ENCODE measurements at places on chromosomes 5 and 9.

- DNase-seq: no peak
Measured at GRCh38 chr5:132388244-132389050, 18.9 kb downstream of the SLC22A5 start.

- no peak for DNase-seq
Measured at GRCh38 chr5:1208743-1209488, 7.5 kb downstream of the SLC6A19 start.

DNA sequence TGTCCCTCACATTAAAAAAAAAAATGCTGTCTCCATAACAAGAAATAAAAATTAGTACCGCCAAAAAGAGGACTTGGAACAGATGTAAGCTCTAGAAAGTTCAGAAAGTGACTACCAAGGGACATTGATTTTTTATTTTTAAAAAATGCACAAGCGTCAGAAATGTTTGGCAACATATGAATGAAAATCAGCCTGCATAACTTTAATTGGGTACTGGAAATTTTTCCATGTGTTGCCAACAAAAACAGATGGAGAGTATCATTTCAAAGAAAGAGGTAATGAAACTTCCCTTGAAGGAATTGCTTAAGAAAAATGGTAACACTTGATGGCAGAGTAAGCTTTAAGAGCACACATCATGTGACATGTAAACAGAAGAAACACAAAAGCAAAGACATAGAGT is 47.2 kb downstream of the OR2K2 start:
- no peak for DNase-seq

- DNase-seq: peak; percentile 57
Measured at GRCh38 chr9:133403766-133404453, 13.9 kb downstream of the REXO4 start.

DNA sequence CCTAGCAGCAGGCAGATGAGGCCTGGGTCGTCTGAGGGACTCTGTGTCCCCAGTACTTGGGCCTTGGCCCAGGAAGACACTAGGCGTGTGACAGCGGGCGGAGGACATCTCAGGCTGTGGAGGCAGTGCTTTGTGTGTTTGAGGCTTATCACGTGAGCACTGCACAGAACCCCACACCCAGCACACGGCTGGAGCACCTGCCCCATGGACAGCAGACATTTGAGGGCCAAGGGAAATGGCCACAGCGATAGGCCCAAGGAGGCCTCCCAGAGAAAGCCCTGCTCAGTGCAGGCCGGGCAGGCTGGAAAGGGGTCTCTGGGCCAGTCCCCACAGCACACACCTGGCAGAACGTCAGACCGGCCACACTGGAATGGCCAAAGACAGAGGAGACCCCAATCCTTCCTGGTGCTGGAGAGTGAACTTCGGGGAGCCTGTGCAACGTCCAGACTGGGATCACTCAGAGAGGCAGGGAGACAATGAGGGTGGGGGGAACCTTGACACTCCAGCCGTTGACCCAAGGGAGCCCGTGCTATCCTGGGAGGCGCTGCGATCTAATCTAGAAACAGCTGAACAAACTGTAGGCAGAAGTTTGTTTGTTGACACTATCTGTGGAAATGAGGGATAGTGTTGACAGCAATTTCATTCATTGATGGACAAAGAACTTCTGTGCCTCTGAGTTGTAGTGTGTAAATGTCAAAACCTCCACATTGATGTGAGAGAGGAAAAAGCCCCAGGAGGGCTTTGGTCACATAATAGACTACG is 19.6 kb upstream of the FLT4 start:
- no peak for DNase-seq

GRCh38 chr5:12910641-12911040 is 1006.4 kb upstream of the CTNND2 start:
- no peak for DNase-seq

GRCh38 chr9:35027860-35028259 is 38.3 kb downstream of the DNAJB5 start:
- no peak for DNase-seq

GRCh38 chr5:84274585-84275468 is 109.9 kb downstream of the EDIL3 start:
- DNase-seq: no peak

GRCh38 chr5:149754172-149754880 is 24.2 kb downstream of the PPARGC1B start:
- no peak for DNase-seq

DNA sequence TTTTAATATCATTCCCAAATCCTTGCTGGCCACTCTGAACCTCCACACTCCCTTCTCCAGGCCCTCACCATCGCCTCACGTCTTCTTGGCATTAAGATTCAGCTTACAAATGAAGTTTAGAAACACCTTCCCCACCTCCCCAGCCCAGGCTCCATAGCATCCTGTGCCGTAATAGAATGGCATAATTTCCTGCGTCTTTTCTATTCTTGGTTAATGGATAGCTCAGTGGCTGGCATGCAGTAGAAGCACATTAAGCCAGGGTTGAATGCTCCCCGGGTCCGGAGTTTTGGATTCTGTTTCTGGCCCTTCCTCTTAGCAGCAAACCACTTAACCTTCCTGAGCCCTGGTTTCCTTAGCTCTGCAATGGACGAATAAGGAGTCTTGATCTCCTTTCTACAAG is 13.8 kb downstream of the WWC1 start:
- DNase-seq: no peak

DNA sequence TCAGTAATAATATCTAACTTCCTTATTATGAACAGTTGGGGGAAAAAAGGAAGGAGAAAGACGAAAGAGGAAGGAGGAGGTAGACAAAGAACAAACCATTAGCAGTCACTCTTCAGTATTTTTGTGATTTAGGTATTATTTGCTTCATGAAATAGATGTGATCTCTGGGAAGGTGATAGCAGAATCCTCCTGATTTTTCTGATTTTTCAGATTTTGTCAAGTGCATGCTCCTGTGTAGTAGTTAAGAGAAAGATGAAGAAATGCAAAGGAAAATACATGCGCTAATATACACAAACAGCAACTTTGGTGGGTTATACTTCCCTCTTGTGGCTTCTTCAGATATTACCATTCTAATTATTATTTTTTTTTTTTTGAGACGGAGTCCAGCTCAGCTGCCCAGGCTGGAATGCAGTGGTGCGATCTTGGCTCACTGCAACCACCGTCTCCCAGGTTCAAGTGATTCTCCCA is 31.6 kb downstream of the LMNB1 start:
- DNase-seq: no peak

- DNase-seq: no peak
Measured at GRCh38 chr9:95509851-95510708, 6.7 kb downstream of the PTCH1 start.

DNA sequence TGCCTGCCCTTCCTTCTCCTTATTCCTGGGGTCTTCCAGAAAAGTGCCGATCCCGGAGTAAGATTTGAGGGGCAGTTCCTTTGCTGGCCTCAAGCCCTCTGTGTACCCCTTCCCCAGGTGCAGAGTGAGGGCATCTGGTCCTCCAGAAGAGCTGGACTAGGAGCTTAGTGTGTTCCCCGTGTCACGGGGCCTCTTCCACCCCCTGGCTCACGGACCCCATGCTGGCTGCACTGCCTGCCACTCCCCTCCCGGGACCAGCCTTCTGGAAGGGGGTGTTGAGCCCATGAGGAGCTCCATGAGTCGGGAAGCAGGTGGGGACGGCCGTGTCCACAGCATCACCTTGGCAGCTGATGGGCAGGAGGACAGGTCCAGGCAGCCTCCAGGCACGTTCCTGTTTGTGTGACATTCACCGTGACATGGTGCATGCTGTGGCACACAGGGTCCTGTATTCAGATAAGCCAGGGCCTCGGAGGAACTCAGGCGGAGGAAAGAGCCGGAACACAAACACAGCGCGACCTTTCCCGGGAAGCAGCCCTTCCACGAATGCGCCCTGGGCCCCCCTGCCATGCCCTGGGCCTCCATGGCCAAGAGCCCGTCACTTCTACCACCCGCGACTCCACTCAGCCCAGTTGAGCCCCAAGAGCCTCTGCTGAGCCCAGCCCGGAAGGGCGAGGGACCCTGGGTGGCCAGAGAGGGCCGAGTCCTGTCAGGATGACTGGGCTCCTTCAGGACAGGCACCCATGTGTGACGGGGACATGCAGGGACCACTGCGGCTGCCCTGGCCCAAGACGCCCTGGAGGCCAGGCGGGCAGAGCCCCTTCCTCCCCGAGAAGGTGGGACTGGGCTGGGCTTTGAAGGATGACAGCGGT is 5.9 kb upstream of the LCN1 start:
- no peak for DNase-seq

DNA sequence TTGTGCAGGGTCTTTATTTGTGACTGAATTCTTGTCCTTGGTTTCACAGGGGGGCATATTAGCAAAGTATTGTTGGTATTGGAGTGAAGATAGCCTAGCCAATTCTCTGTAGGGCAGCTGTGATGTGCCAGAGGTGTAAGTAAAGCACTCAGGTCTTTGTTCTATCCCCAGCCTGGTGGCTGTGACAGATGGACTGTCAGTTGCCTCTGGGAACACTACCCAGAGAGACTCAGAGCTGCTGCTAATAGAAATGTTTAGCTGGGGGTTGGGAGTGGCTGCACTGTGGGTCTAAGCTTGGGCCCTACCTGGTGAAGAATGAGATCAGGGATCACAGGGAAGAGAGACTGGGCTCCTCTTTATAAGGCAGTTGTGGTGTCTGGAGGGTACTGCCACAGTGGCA is 1006.5 kb upstream of the TYRP1 start:
- DNase-seq: no peak

DNA sequence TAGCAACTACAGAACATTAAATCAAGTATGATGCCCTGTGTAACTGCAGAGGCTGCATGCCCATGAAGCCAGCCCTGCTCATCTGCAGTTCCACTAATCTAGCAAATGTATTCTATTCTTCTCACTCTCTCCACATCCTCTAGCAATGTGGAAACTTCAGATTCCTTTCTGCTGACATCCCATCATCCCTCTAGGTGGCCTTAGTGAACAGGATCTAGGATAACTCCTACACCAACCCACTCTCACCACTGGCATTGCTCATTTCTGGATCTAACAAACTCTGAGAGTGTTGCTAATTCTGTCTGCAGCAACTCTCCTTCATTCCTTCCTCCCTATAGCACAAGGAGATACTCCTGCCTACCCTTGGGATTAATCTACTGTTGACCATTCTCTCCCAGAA is 80.8 kb downstream of the FAM81B start:
- DNase-seq: no peak

DNA sequence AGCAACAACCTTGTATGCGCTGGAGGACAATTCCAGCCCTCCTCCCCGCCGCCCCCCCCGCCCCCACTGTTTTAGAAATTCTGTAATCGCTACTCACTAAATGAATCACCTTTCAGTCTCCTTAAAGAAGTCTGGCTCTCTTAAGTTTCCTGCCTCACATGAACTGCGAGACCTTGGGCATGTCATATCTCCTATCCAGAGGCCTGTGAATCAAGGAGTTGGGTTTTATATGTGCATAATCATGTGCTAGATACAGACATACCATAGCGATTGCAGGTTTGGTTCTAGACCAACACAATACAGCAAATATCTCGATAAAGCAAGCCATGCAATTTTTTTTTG is 337 bp upstream of the DMAC1 start:
- no peak for DNase-seq

DNA sequence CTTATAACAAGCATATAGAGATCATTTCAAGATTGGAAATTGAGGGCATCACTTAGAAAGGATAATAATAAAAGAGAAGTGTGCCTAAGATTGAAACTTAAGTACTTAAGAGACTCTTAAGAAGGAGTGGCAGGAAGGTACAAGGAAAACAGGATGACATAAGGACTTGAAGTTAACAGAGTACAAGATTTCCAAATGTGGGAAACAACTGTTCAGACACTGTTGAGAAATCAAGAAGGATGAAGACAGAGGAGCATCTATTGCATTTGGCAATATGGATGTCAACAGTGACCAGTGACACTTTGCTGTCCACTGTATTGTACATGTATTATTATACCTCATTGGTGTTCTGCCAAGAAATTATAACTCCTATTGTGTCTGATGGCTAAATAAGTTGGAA is 157.8 kb upstream of the PTGER4 start:
- DNase-seq: no peak

DNA sequence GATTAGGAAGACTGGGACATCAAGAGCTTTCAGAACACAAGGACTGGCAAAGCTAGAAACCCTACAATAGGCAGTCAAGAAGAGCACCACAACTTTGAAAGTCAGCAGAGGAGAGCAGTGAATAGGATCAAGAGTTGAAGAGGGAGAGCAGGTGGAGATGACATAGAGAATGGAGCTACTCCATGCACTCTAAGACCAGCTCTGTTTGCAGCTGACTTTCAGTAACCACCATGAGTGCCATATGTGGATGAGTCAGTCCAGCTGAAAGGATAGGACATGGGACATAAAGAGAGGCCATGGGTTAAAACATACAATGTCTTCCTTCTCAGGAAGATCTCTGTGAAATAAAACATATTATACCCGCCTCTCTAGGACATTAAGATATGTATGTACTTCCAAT is 289.1 kb upstream of the KLF4 start:
- DNase-seq: no peak

DNA sequence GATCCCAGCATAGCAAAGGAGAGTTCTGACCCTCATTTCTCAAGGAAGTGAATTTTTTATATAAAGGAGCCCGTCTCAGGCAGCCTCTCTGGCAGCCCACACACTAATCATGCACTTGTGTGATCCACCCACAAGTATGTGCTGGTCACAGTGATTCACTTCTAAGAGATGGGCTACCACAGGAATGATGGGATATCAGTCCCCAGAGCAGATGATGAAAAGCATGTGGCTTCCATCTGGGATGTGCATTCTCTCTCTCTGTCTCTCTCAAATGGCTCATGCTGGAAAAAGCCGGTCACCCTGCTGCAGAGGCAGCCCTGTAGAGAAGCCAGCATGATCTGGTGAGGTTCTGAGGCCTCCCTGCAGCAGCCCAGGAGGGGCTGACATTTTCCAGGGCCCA is 74.2 kb upstream of the ADCY2 start:
- no peak for DNase-seq

DNA sequence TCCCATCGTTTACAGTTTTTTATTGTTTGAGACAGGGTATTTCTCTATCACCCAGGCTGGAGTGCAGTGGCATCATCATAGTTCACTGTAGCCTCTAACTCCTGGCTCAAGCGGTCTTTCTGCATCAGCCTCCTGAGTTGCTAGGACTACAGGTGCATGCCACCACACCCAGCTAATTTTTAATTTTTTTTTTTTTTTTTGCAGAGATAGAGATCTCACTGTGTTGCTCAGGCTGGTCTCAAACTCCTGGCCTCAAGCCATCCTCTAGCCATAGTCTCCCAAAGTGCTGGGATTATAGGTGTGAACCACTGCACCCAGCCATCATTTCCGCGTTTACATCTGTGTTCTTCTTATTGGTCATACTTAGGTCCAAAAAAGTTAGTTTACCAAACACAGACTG is 53.6 kb downstream of the FSD1L start:
- DNase-seq: no peak

- no peak for DNase-seq
Measured at GRCh38 chr5:59326596-59326995, 566.9 kb downstream of the PDE4D start.
